Activated CD4-positive, alpha-beta T cell treated with anti-CD3 and anti-CD28 coated beads, Interleukin-2, amount 50 U/mL, for 4 hours (primary cell): ENCODE measurements at places on chromosomes 6 and 20.

- DNase-seq: peak; percentile 25
Observed at GRCh38 chr6:161273274-161273751, 548 bp downstream of the AGPAT4 start.

DNA sequence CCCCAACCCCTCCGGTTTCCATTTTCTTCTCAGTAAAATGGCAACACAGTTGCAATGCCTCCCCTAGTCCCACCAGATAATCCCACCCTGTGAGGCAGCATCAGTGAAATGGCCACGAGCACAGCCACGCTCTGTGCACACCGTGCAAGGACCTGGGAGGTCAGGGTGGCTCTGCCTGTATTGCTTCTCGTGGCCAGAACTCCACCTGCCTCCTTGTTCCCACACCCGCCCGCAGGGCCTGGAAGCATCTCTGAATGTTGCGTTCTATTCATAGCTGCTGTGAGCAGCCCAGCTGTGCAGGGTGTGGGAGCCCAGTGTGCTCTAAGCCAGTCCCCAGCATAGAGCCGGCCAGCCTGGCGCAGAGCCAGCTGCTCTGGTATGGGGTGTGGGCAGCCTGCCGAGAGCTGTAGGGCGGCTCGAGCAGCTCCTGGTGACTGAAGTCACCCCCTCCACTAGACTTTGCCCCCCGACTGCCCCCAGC, 161.1 kb downstream of the DLL1 start:
- DNase-seq: no peak

DNA sequence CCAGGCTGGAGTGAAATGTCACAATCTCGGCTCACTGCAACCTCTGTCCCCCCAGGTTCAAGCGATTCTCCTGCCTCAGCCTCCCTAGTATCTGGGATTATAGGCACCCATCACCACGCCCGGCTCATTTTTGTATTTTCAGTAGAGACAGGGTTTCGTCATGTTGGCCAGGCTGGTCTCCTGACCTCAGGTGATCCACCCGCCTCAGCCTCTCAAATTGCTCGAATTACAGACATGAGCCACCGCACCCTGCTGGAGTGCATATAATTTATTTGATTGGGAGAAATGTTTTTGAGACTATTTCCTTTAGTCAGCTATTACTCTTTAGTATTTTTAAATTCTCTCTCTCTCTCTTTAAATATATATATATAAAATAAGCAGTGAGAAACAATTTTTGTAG, 29.8 kb downstream of the FAM83B start:
- no peak for DNase-seq

DNA sequence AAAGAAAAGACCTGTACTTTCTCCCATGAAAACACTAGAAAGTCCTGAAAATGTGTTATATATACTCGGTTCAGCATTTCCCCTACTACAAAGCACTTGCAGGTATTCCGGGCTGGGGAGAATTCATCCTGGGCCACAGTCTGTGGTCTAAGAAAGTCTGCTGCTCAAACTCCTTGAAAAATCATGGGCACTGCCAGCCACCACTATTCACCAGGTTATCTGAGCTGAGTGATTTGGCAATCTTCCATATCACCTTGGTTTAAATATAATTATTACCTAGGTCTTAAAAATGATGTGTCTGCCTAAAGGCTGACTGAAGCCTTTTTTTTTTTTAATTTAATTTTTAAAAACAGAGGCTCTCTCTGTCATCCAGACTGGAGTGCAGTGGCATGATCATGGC, 11.3 kb downstream of the FKBP5 start:
- DNase-seq: no peak
